Islet precursor cell (in vitro differentiated cells): ENCODE measurements at places on chromosomes 1 and 21.

- DNase-seq, result no peak
Observed at GRCh38 chr1:163399976-163400601, 78.3 kb downstream of the NUF2 start.

DNA sequence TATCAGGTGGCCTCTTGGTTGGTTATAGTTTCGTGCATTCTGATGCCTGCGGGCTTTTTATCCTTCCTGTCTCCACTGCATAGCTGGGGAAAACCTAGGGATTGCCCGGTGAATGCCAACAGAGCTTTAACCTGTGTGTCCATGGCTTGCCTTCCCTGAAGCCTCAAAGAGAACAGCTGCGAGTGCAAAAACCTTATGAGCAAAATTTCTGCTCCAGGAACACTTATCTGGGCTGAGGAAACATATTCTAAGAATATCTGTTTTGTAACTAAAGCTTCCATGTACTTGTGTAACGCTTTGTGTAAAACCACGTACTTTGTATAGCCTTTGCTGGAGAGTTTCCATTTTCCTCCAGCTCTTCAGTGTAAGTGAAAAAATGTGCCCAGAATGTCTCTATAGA lies 7.2 kb downstream of the CNST start:
- DNase-seq, result no peak

DNA sequence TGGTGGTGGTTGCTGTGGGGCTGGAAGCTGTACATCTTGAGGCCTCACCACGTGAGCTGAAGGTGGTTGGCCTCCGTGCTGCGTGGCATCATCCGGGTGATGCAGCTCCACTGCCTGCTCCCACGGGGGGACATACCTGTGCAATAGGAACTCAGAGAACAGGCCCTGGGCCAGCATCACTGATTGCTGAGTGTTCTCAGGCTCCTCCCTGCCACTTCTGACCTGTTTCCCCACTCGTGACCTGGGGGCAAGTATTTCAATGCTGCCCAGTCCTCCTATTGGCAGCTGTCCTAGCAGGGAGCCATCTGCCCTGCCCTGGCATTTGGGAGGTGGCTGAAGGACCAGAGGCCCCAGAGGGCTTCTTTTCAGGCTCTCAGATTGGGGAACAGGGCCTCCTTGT lies 26.1 kb downstream of the PTPRF start:
- no peak for DNase-seq

GRCh38 chr1:31239653-31240241 lies at the start of gene NKAIN1:
TSS of gene NKAIN1 (minus strand) at chr1:31239887. CDS start at chr1:31239547, 340 bp downstream.
- peak; percentile 81 for DNase-seq

GRCh38 chr1:205584732-205585131 lies 47.1 kb downstream of the ELK4 start:
- peak; percentile 40 for DNase-seq

DNA sequence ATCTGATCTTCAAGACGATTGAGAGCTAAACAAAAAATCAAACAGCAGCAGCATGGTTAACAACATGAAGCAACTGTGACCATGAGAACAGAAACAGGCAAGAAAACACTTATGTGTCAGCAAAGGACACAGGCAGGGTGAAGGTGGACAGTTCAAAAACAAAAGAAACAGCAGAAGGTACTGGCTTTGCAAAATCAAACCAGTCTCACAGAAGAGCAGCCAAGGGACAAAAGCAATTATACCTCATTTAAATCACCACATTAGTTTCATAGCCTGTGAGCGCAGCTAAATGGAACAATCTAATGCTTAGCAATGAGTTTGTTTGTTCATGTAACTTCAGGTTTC lies 59.1 kb downstream of the CAPN2 start:
- DNase-seq, result no peak

- no peak for DNase-seq
Observed at GRCh38 chr1:84795966-84796600, 96.9 kb downstream of the LPAR3 start.

- DNase-seq, result no peak
Observed at GRCh38 chr1:220879509-220880361, 492 bp downstream of the HLX start.

- no peak for DNase-seq
Observed at GRCh38 chr1:43841321-43842174, 92.1 kb upstream of the ARTN start.

GRCh38 chr1:244957525-244957924 lies 93.2 kb upstream of the HNRNPU start:
- no peak for DNase-seq

- peak; percentile 75 for DNase-seq
Observed at GRCh38 chr1:147853391-147853790, 49.2 kb upstream of the GJA8 start.

DNA sequence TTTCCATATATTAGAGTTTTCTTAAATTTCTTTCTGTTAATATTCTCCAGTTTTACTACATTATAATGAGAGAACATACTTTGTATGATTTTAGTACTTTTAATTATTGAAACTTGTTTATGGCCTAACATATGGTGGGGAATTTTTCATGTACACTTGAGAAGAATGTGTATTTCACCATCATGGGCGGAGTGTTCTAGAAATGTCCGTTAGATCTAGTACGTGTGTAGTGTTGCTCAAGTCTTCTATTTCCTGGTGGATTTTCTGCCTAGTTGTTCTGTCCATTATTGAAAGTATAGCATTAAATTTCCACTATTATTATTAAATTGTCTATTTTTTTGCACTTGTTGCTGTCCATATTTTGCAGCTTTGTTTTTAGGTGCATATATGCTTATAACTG lies 64.0 kb upstream of the RGS21 start:
- no peak for DNase-seq

DNA sequence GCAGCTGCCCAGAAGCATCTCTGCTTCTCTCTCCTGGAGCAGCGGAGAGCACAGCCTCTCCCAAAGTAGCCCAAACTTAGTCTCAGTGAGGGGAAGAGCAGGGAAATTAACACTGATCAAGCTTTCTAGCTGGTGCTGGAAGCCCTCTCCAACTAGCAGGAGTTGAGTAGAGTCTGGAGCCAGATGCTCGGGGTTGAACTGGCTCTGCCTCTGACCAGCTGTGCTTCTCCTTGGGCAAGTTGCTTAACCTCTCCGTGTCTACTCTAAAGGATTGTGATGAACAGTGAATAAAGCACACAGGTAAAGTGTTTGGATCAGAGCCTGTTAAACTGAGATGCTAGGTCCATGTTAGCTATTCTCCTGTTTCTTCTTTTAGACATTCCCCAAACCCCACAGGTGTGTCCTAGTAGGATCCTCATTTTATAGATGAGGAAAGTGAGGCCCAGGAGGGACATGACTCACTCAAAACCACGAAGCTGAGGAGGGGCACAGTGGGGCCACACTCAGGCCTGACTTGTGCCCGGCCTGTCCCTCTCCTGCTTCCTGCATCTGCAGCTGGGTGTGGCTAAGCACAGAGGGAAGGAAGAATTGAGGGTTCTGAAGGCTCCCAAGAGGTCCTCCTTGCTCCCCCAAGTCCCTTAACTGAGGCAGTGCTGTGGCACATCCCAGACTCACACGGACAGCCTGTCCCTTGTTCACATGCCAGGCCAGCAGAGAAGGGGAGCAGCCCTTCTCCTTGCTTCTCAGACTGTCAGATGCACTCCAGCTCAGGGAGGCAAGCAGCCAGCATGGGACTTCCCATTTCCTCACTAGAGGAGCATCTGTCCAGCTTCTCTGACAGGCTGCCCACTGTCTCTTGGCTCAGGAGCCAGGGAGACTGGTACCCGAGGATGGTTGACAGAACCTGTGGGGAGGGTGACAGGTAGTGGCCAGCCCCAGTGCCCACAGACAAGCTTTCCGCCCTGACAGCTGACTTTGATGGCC lies 152.0 kb upstream of the IGSF21 start:
- DNase-seq, result peak; percentile 64

GRCh38 chr1:174000371-174000770 lies 21.8 kb downstream of the RC3H1 start:
- no peak for DNase-seq

- no peak for DNase-seq
Observed at GRCh38 chr1:76106719-76107235, 32.2 kb downstream of the ST6GALNAC3 start.

- DNase-seq, result no peak
Observed at GRCh38 chr1:44421446-44421884, 16.4 kb downstream of the RNF220 start.

- no peak for DNase-seq
Observed at GRCh38 chr21:42030311-42030710, 20.2 kb upstream of the ZBTB21 start.

DNA sequence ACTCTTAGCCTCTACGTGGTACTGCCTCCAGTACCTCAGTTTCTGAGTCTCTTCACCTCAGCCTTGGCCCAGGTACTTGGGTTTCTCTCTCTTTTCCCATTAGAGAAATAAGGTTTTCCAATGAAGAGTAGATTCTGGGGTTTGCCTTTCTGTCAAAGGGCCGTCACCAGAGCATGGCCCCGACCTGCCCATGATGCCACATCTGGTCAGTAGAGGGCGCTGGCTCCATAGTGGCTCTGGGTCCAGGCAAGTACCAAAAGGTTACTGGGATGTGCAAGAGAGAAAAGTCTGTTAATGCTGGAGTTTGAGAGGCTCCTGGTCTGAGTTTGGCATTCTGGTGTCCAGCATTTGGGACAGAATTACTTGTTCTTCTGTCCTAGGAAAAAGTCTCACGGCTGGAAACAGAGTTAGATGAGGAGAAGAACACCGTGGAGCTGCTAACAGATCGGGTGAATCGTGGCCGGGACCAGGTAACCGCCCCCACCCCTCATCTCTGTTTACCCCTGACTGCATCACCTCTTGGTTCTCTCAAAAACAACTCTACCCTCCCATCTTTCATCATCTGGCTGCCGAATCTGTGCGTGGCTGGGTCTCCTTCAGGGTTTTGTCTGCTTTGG lies 5.3 kb upstream of the TUFT1 start:
- peak; percentile 87 for DNase-seq

DNA sequence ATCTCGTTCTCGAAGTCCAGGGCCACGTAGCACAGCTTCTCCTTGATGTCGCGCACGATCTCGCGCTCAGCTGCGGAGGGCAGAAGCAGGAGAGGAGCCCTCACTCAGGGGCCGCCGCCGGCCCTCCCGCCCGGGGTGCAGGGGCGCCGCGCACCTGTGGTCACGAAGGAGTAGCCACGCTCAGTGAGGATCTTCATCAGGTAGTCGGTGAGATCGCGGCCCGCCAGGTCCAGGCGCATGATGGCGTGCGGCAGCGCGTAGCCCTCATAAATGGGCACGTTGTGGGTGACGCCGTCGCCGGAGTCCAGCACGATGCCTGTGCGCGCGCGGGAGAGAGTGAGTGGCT lies 1.8 kb downstream of the ACTA1 start:
- no peak for DNase-seq

GRCh38 chr1:152626744-152627143 lies 3.8 kb upstream of the LCE3A start:
- DNase-seq, result no peak

GRCh38 chr1:29481031-29481430 lies 244.7 kb downstream of the PTPRU start:
- DNase-seq, result peak; percentile 40

DNA sequence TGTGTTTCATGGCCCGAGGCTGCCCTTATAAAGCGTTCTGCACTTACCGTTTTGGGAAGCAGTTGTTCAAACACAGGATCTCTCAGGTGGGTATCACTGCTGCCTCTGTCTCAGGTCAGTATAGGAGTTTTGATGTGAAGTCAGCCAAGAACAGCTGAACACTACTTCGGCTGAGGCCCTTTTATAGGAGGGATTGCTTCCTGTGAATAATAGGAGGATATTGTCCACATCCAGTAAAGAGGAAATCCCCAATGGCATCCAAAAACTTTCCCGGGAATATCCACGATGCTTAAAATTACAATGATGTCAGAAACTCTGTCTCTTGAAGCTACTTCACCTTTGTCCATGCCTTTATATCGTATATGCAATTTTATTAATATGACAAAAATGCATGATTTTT lies at the start of gene SELE:
TSS of gene SELE (minus strand) at position 156 of the 400 bp plus-strand sequence. CDS start 467 bp downstream, outside the sequence.
- no peak for DNase-seq

GRCh38 chr1:183515002-183515689 lies 42.8 kb downstream of the SMG7 start:
- DNase-seq, result no peak

DNA sequence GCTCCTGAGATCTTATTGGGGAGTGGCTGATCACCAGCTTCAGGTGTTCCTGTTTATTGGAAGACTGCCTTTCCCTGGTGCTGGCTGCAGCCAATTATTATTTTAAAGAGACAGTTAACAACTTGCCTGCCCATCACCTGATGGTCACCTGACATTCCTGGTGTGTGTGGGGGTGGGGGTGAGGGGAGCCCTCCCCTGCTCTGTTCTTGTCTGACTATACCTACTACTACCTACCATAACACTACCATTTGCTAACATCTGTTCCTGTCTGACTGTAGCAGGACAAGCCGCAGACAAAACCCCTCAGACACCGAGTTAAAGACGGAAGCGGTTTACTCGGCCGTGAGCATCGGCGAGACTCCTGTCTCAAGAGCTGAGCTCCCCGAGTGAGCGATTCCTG lies 54.9 kb upstream of the NBPF3 start:
- DNase-seq, result no peak

DNA sequence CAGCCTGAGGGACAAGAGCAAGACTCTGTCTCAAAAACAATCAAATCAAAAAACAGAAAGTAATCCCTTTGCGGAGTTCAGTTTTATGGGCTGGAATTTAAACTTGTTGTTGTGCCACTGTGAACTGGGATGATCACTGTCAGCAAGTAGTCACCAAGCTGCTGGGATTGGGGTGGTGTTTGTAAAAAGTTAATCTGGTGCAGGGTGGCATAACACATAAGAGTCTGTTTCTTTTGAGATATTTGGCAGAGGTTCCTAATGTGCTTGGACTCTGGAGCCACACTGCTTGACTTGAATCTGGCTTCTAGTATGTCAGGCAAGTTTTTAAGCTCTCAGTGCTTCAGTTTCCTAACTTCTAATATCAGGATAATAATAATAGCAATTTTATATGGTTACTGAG lies 6.6 kb downstream of the CLIC4 start:
- no peak for DNase-seq

DNA sequence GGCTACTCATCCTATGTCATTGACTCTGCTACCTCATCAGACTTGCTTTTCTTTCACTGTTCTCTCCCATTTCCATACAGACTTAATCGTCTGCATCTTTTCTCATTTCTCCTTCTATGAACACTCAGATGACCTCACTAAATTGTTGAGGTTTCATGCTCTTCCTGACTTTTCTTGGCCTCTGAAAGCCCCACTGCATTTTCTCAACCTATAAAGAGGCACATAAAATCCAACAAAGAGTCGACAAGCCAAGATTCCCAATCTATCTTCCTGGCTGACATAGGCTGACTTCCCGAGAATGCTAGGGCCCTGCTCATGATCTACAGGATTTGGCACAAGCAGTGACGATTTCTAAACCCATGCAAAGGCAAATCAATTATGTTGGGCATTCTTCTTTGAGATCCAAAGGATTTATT lies 280.8 kb upstream of the DPYD start:
- DNase-seq, result no peak

- no peak for DNase-seq
Observed at GRCh38 chr1:173505391-173505790, 28.3 kb downstream of the PRDX6 start.

GRCh38 chr21:14900611-14901010 lies 164.2 kb downstream of the NRIP1 start:
- no peak for DNase-seq

DNA sequence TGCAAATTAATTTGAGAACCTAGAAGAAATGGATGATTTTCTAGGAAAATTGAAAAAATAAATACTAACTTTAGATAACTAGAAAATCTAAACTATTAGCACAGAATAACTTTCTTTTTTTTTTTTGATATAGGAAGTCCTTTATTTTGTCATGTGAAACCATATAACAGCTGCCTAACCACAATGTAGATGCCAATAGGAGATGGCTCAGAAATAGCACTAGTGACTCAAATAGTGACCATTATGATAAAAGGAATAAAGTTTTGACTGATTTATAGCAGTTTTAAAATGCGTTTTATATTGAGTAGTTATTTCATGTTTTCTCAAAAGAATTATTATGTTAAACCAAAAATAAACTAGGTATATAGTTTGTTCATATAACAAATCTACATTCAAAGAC lies 158.0 kb upstream of the CACYBP start:
- DNase-seq, result no peak
